ENCODE measurements at places on chromosomes 16 and 17. TPM values are rescaled to one million over a fixed set of nuclear protein-coding genes. Genes with fewer than 3 reads are reported as not detected.

Gene ELMO3
- 4.3 TPM for total RNA-seq

Gene RAMP2
- not detected for total RNA-seq

Gene NEUROD2
- total RNA-seq: not detected

Gene ARHGAP23
- 0.66 TPM for total RNA-seq

Gene SMIM22
- not detected for total RNA-seq

Gene TTYH2
- total RNA-seq: 5.6 TPM

Gene CDC6
- total RNA-seq: 149 TPM

Gene RHBDF1
- not detected for total RNA-seq

Gene ERN1
- total RNA-seq: 7.6 TPM

Gene TMEM238L
- not detected for total RNA-seq

Gene PPP1R1B
- total RNA-seq: not detected

Gene KIAA0513
- total RNA-seq: 2.4 TPM

Gene KRTAP1-5
- total RNA-seq: not detected

Gene KCNH4
- total RNA-seq: 0.39 TPM

Gene USP43
- total RNA-seq: 0.39 TPM

Gene HS3ST3A1
- total RNA-seq: 0.12 TPM

Gene KLHL11
- total RNA-seq: 17.5 TPM

Gene CLEC19A
- not detected for total RNA-seq

Gene GGNBP2
- 72.8 TPM for total RNA-seq

Measured in activated naive CD8-positive, alpha-beta T cell treated with anti-CD3 and anti-CD28 coated beads for 36 hours (primary cell).